ENCODE measurements at places on chromosomes 7 and 10.

DNA sequence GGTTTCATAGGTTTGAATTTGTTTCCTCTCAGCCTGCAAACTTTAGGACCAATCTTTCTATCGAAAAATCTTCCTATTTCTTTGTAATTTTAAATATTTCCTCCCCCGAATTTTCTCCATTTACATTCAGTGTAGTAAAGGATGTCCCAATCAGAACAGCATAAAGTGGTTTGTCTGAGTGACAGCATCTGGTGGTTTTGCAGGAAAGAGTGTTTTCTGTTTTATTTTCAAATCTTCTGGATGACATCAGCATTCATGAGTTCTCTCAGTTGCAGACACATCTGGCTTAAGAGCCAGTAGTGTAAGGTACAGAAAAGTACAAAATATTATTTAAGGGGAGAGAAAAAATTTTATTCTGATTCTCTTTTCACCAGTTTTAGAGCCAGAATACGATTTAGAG lies 634.8 kb downstream of the PHTF2 start:
- DNase-seq = no peak

GRCh38 chr10:89563861-89564478 lies 28.6 kb upstream of the SLC16A12 start:
- DNase-seq = peak; percentile 57

- DNase-seq = no peak
Measured at GRCh38 chr10:59085054-59085453, 91.4 kb upstream of the PHYHIPL start.

GRCh38 chr7:113143486-113144257 lies 25.3 kb upstream of the SMIM30 start:
- DNase-seq = no peak

GRCh38 chr10:108147346-108147745 lies 982.8 kb upstream of the SORCS1 start:
- no peak for DNase-seq

DNA sequence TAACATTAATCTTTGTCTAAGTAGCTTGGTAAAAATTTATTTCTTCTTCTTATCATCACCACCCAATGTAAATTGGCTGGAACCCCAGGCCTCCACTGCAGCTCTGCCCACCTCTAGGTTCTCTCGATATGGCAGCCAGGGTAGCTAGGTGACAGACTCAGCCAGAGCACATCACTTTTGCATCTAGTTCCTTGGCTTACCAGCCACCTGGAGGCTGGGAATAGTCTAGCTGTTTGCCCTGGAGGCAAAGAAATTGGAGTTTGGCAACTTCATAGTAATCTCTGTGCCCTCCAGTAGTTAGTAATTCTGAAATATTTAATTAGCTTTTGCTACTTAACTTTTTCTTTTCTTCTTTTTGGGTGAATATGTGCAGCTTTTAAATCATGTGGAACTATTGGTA lies 9.4 kb downstream of the IFRD1 start:
- DNase-seq = no peak

GRCh38 chr10:34405611-34406462 lies 409.3 kb downstream of the PARD3 start:
- no peak for DNase-seq

GRCh38 chr7:135690566-135690965 lies 28.3 kb downstream of the STMP1 start:
- no peak for DNase-seq

DNA sequence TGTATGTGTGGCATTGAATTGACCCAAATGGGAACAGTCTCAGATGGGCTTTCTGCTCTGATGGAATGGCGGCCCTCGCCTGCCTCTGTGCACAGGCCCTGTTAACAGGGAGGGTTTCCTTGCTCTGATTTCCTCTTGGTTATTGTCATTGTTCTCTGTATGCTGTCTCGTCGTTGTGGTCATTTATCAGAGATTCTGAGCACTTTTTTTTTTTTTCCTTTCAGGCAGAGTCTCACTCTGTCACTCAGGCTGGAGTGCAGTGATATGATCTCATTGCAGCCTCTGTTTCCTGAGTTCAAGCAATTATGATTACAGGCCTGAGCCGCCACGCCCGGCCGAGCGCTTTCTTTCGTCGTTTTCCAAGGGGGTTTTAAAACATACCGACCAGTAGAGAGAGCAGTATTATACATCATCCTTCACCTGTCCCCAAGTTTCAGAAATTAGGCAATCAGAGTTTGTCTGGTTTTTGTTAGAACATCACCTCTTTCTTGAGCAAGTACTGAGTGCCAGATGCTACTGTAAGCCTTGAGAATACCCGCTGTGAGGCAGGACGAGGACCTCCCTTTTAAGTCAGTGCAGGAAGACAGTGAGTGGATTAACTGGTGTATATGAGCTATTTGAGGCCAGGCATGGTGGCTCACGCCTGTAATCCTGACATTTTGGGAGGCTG lies 6.5 kb downstream of the CHST12 start:
- DNase-seq = peak; percentile 33

DNA sequence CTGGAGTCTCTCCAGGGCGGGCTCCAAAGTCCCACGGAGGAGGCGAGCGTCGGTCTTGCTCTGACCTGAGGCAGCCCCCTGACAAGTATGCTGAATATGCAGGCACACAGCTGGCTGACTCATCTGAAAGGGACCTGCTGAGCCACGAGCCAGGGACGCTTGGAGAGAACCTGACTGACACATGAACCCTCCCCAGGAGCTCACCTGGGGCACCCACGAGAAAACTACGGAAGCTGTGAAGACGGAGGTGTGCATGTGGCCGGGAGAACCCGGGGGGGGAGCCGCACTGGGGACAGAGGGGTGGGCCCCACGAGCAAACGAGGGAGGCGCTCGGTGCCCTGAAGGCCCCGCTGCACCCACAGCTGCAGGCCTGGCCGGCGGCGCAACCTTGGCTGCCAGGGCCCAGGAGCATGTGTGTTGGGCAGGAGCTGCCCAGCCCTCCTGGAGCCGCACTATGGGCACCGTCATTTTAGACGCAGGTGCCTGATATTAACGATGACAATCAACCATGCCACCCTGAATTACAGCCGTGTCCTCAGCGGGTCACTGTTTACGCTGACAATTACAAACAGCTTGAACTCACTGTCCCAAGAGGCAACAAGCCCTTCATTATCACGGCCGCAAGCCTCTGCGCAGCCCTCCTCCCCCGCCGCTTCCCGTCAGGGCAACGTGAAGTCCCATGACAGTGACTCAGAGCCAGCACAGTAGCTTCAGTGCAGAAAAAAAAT lies 64.7 kb downstream of the DIP2C start:
- no peak for DNase-seq

- no peak for DNase-seq
Measured at GRCh38 chr10:22159180-22159579, 58.6 kb downstream of the EBLN1 start.

GRCh38 chr7:39936761-39937160 lies 13.3 kb upstream of the CDK13 start:
- no peak for DNase-seq

GRCh38 chr10:8454357-8454756 lies 399.9 kb downstream of the GATA3 start:
- DNase-seq = no peak

DNA sequence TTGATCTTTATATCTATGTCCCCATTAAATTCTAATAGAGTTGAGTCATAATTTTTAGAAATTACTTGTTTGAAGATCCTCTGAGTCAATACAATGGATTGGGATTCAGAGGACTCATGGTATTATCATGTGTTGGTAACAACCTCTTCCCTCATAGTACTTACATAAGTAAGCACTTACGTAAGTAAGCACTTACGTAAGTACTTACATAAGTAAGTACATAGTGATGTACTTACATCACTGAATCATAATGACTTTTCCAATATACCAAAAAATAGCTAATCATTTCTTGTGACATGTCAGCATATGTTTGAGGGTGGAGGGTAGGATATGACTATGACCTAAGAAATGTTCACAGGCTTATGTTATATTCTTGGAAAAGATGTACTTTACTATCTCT lies 740.5 kb downstream of the SORCS1 start:
- DNase-seq = no peak

DNA sequence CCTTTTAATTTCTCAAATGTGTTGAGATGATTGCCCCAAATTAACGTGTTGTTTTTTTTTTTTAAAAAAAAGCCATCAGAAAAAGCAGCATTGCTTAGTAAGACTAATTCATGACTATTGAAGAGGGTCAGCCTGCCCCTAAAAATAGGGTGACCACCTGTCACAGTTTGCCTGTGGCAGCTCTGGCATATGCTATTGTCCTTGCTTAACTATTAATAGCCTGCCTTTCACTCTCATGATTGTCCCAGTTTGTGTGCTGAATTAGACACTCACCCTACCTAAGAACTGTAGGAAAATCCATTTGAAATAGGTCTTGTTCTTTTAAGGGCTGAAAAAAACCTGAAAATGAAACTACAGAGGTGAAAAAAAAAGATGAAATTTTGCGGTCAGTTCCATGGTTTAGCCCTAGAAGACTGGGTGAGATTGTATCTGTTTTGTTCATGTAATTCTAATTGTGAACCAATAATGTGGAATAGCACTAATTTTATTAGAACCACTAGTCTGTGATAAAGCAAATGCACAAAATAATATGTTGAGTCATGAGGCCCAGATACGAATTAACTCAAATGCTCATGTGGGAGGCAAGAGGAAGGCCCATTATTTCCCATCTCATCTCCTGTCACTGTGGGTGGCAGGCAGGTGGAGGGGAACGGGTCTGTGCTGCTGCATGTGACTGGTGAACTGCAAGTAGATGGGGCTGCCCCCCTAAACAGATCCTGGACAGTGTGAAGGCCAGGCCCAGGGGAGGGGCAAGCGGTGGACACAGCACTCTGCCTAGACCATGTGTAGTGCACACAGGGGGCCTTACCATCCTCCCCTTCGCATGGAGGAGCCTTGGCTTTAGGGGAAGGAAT lies 265.4 kb upstream of the NFE2L3 start:
- no peak for DNase-seq

Data from CD4-positive, alpha-beta T cell treated with Interleukin-15 for 4 hours (primary cell).